T-helper 9 cell (primary cell): ENCODE measurements at places on chromosomes 1 and 21.

GRCh38 chr1:164830628-164831027, 271.6 kb downstream of the PBX1 start:
- no peak for DNase-seq

DNA sequence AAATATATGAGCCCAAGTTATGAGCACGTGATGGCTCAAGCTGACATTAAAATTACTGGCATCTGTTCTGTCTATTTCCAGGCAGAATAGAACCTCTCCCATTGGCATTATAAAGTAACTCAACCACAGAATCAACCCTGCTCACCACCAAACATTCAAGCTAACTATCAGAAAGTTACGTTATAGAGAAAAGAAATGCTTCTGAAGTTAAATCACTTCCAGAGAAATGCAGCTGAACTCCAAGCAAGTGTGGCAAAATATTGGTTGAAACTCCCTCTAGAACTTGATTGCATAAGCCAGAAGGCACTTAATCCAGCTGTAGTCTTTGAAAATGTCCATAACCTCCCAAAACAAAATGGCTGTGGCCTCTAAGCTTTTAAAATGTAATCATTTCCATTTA, 36.2 kb upstream of the UBE2U start:
- no peak for DNase-seq

- DNase-seq = peak; percentile 91
Observed at GRCh38 chr1:225881959-225882693, at the start of gene TMEM63A. TSS of gene TMEM63A (minus strand) at chr1:225882380. CDS start at chr1:225877580, 4,800 bp downstream.

GRCh38 chr1:87379306-87379705, 50.6 kb downstream of the LMO4 start:
- DNase-seq = no peak

- no peak for DNase-seq
Observed at GRCh38 chr1:33161061-33161681, 20.7 kb downstream of the TRIM62 start.

DNA sequence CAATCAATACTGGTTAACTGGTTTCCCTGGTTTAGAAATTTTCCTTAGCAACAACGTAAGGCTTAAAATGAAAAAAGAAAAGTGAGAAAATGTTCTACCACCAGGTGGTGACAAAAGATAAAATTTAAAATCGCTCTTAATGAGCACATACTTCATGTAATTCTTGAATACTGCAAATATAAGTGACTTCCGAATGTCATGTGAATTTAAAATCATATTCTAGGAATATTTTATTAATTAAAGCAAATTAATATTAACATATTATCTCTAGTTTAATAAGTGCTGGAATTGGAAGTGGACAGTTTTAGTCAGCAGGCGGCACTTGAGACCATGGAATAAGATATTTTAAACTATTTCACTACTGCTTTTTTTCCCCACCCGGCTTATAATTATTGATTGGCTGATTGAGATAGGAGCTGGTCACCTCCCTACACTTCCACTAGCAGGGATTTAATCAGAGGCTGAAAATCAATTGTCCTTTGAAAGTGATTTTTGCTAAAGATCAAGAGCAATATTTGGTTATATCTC, 5.0 kb upstream of the ADAMTS1 start:
- DNase-seq = no peak

DNA sequence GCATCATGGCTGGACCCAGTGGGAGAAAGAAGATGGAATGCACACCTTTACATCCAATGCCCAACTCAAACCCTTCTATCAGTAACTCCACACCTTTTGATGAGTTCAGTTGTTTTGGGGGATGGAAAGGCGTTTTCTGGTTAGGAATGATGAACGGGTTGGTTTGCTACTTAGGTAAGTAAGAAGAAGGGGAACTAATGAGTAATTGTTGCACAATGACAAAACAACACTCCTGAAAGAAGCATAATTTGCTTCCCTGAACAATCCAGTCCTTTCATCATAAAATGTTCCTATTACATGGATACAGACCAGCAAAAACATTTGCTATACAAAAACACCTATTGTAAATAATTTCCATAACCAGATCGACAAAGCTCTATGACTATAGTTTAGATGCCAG, 35.9 kb upstream of the NFIA start:
- no peak for DNase-seq

GRCh38 chr1:38000529-38001455, 4.5 kb downstream of the FHL3 start:
- DNase-seq = no peak

DNA sequence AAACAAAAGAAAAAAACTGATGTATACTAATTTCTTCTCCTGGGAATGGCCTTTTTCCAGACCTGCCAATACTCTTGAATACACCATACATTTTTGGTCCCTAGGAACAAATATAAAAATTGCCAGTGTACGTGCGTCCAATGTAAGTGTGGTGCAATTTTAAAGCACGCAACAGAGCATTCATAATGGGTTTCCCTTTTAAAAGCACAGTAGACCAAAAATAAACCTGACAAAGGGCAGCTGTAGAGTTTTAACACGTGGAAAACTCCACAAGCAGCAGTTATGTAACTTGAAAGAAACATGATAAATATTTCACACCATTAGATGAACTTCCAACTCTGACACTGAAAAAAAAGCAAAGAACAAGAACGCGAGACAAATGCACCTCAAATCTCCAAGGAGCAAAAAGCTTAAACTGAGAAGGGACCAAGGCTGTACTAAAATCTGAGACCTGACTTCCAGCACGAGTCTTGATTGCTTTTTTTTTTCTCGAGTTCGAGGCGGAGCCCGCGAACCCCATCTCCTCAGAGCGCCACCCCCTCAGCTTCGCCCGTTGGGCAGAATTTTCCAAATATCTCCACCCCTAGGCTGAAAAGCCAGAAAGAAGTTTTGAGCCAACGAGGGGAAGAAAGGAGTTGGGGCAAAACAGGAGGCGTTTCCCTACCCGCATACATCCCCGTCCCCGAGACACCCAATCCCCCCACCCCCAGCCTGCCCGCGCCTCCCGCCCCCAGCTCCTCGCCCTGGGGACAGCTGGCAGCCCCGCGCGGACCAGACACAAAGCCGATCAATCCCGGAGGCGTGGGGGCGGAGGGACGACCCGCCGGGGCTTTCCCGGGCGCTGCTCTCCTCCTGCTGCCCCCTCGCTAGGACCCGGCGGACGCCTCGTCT, at the start of gene JAM2:
Gene JAM2, plus strand, starts transcription at position 599 of the 891 bp plus-strand sequence. CDS start 564 bp downstream, outside the sequence.
- DNase-seq = peak; percentile 23

DNA sequence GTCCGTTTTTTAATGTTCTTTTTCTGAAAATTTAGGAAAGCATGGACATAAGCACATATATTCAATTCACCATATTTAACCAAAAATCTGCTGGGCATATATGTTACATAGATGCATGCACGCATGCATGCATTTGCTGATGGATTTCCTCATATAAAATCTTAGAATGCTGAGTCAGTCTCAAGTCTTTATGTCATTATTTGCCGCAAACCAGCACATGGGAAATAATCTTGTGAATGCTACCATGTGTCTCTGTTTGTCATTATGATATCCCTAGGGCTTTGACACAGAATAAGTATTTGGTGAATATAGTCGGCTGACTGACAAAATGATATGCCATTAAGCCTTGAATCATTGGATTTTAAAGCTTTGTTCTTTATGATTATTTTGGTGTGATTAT, 776.5 kb downstream of the KCNT2 start:
- no peak for DNase-seq

- DNase-seq = no peak
Observed at GRCh38 chr1:154445040-154445472, 39.9 kb downstream of the IL6R start.

DNA sequence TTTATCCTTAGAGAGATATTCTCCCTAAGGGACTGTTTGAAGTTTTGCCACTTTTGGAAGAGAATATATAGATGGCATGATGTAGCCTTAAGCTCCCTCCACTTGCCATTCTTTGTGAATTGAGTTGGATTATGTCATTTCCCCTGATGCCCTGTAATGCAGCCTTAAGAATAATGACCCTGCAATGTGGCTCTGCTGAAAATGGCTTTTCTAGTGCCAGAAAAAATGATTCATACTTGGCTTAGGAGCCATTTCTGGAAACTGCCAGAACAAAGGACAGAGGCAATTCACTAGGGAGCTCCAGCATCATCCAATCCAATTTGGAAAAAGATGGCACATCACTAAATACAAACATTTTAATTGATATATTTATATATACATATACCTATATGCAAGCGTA, 265.3 kb downstream of the SPATA17 start:
- DNase-seq = no peak

DNA sequence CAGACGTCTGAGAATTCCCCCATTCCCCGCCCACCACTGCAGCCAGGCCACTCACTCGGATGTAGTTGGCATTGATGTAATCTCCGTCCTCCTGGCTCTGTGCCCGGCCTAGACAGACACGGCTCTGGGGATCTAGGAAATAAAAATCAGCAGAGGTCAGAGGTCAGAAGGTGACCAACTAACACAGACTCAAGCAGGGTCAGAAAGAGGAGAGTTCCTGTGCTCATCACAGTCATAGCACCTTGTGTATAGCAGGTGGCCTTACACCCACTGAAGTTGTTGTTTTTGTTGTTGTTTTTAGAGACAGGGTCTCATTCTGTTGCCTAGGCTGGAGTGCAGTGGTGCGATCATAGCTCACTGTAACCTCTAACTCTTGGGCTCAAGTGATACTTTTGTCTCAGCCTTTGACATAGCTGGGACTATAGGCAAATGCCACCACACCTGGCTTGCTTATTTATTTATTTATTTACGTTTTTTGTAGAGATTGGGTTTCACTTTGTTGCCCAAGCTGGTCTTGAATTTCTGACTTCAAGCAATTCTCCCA, 4.9 kb downstream of the PTPN7 start:
- peak; percentile 14 for DNase-seq

DNA sequence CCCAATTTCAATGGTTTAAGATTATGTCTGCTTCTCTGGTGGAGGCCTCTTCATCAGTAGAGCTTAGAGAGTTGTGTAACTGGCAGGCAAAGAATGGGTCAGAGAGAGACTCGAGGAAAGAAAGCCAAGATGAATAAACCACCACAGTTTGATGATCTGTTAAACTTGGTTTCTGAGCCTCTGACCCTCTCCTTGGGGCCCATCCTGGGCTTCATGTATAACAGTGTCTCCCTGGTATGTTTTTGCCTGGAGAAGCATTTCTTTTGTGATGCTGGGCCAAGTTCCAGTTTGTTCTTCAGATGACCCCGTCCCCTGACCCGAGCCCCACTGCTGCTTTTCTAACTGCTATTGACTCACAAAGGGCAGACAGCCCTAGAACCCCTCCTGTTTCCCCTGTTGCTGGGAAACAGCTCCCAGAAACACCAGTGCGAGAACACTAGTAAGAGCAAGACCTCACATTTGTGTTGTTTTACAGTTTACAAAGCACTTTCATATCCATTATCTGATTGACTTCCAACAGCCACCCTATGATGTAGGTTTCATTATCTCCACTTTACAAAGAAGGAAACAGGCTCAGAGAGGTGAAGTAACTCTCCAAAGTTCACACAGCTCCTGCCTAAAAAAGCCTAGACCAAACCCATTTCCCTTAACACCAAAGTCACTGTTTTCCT, 9.0 kb downstream of the CD2 start:
- DNase-seq = no peak

DNA sequence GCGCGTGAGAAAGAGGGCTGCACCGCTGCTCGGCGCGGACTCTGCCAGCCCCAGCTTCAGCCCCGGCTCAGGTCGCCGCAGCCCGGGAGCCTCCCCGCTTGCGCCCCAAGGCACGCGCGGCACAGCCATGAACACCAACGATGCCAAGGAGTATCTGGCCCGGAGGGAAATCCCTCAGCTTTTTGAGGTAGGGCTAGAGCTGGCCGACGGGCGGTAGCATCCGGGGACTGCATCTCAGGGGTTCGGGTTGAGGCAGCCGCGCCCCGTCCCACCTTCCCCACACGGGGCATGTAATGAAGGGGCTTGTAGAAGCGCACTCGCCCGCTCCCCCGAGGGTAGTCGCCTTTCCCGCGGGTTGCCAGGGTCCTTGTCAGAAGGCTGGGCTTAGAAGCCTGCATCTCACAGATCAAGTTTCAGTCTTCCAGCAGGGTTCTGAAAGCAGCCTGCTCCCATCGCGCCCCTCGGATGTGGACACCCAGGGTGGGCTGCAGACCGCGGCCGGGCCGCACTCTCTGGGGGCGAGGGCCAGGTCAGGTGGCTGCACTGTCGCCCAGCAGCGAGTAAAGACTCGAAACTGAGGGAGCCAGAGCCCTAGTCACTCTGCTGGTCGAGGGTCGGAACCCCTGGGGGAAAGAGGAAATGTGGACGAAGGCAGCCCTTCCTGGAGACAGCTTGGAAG, 507 bp downstream of the AK5 start:
- DNase-seq = peak; percentile 13

GRCh38 chr1:155117610-155118009, 10.1 kb upstream of the EFNA1 start:
- DNase-seq = no peak

GRCh38 chr1:234983564-234984238, 144.9 kb downstream of the TOMM20 start:
- no peak for DNase-seq
